ENCODE measurements at places on chromosomes 1 and 21.

DNA sequence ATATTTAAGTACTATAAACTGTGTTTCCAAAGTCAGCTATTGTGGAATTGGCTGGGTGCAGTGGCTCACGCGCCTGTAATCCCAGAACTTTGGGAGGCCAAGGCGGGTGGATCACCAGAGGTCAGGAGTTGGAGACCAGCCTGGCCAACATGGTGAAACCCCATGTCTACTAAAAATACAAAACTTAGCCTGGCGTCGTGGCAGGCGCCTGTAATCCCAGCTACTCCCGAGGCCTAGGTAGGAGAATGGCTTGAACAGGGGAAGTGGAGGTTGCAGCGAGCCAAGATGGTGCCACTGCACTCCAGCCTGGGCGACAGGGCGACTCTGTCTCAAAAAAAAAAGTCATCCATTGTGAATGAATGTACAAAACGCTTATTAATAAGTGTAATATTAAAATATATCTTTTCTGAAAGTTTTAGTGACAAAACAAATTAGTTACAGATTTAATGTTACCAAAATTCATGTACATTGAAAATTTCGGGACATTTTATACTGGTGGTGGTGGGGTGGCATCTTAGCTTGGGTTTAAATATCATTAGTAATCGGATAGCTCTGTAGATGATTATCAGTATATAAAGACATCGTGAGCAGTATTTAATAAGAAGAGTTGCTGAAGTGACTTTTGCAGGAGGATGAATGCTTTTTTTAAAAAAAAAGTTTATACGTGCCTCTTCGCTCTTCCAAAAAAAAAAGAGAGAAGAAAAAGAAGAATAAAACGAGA is 503 bp upstream of the SRSF11 start:
- DNase-seq = no peak

GRCh38 chr1:51305371-51305823 is 25.0 kb downstream of the TTC39A start:
- no peak for DNase-seq

- no peak for DNase-seq
These were observed 185.0 kb upstream of the KCNK2 start for GRCh38 chr1:214897581-214897980.

DNA sequence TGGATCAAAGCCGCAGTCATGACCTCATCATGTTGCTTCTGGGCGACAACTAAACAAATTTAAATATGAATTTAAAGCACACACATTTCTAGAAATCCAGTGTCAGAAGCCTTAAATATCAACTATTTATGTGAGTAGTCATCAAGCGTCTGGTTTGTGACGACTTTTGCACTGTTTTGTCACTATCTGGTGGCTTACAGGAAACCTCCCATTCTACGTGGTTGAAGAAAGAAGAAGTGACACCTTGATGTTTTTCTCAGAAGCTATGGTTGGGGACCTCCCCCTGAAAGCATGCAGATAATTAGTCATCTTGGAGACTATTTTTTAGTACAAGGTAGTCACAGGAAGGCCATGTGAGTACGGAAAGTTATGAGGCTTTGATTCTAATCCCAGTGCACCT is 58.5 kb downstream of the TENT5C start:
- no peak for DNase-seq

GRCh38 chr1:183101841-183102276 is 78.6 kb downstream of the LAMC1 start:
- no peak for DNase-seq

GRCh38 chr1:206833801-206834200 is 31.6 kb upstream of the IL20 start:
- no peak for DNase-seq

DNA sequence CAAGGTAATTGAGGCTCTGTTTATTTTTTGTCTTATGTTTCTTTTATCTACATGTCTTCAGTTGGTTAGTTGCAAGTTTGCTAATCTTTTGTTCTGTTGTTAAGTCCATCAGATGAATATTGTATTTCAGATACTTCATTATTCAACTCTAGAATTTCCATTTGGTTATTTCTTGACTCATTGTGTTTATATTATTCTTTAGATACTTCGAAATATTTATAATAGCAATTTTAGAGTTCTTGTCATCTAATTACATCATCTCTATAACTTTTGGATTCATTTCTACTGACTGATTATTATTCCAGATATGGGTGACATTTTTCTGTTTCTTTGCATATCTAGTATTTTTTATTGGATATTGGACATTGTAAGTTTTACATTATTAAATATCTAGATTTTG is 405.6 kb downstream of the PLPP3 start:
- no peak for DNase-seq
